Stimulated activated CD8-positive, alpha-beta memory T cell treated with anti-CD3 and anti-CD28 coated beads, Interleukin-7, amount 100 ng/mL, for 4 hours (primary cell): ENCODE measurements at places on chromosomes 4 and X.

DNA sequence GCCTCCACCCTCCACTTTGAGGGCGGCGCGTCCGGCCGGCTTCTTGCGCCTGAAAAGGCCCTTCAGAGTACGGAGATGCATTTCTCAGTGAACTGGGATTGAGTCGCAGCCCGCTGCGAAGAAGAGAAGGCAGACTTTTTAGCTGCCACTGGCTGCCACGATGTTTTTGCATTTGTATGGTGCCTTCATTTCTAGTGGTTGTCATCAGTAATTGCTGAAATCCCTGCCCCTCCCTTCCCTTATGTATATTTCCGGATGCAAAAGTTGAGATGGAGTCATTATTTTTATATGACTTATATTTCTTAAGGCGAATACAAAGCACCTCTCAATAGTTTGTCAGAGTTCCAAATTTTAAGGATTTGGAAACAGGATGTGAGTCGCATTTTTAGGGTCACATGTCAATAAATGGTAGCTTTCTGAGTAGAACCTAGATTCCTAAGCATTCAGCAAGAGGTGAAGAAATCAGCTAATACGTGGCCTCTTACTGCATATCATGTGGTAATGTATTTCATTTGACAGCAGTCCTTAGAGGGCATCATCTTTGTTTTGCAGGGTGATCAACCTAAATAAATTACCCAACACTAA is 658 bp downstream of the ATP6AP2 start:
- no peak for DNase-seq

DNA sequence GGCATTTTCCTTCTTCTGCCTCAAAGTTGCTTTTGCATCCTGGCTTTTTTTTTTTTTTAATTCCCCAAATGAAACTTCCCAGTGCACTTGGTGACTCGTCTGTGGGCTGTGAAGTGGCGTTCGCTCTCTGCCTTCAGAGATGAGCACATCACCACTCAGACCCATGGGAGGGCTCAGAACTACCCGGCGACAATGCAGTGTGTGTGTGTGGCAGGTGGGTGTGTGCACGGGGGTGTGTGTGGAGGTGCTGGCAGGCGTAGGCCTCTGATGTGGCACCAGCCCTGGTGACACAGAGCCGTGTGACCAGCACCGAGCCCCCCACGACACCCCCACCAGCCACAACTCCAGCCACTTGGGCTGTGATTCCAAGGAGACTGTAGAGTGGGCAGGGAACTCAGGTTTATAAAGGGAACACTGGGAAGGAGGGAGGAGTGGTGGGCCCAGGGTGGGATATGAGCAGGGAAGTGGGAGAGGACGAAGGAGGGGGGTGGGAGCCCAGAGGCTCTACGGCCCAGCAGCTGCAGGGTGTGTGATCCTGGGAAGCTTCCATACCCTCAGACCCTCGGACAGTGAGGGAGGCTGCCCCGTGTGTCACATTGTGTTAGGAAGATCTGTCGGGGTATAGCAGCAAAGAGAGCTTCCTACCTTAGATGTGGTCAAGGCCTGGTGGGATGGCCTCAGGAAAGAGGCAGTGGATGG is 6.0 kb upstream of the WFS1 start:
- no peak for DNase-seq

- DNase-seq: no peak
These were observed 56.4 kb upstream of the GPR78 start for GRCh38 chr4:8523766-8524165.

- DNase-seq: no peak
These were observed 449.6 kb downstream of the GLUD2 start for GRCh38 chrX:121496966-121497365.

DNA sequence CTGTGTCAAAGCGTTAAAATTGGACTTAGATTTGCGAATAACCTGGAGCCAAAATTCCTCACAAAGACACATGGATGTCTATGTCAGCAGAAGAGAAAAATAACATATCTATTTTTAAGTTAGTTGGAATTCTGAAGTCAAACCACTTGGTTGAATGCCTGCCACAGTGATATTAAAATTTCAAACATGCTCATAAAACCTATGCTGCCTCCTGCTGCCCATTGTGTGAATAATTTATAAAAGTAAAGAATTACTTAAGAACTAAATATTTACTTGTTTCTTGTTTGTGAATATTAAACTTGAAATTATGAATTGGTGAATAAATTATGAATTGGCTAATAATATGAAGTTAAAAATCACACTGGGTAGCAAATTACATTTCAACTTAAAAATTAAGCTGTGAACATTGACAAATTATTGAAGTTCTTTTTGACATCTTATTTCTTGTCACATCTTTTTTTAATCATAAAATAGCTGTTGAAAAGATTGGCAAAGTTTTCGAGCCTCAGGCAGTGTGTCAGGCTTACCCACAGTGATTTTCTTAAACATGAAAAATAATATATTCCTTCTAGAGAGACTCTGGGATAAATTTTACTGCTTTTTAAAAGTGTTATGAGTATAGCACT is 35.4 kb downstream of the FABP2 start:
- no peak for DNase-seq

- no peak for DNase-seq
These were observed 824 bp downstream of the SASH3 start for GRCh38 chrX:129780441-129781105.

GRCh38 chr4:8334786-8335460 is 65.4 kb downstream of the HTRA3 start:
- no peak for DNase-seq

DNA sequence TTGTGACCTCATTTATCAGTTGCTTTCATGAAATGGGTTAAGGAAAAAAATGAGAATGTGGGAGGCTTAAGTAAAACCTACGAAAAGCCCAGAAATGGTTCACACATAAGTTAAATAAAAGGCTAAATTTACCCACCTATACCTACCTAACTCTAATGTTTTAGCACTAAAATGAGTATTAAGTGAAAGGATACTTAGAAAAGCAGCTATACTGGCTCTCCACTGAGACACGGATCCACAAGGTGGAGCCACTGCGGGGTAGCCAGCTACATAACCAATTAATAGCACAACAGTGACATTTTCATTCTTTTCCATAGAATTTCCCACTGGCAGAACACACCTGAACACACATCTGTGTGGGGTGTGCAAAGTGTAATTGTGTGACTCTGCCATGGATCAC is 101.9 kb downstream of the MAML3 start:
- DNase-seq: peak; percentile 11

DNA sequence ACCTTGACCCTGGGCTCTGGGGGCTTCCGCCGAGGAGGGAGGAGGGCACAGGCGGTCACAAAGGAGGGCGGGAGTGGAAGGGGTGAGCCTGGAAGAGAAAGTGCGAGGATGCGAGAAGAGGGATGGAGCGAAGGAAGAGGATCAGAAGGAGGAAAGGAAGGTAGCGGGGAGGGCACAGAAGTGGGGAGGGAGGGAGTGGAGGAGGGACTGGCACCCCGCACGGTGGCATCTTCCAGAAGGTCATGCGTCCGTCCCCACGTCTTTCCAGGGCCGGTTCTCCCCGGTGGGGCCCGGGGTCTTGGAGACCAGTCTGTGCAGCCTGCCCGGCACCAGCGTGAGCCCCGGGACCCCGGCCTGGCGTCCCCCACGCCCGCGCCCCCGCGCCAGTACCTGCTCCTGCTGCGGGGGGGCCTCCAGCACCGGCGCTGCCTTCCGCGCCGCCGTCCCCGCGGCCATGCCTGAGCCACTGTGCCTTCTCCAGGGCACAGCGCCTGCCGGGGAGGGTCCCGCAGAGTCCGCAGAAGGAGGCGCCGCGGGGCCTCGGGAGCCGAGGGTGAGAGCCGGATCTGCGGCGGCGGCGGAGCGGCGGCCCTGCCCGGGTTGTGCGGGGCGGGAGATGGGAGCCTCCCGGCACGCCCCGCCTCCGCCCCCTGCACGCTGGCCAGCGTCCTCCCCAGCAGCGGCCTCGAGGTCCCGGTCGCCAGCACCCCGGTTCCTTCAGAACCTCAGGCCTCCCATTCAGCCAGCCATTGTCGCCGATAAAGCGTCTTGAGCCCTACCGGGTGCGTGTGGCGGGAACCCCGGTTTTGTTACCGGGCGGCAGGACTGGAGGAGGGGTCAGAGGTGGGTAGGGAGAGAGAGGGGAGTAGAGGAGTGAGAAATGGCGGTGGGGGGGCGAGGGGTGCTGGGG is at the start of gene RNF175:
RNF175 (minus strand) TSS at position 618 of the 910 bp plus-strand sequence; CDS start at position 456, 162 bp downstream.
- DNase-seq: no peak

GRCh38 chrX:15781961-15782699 is 8.2 kb upstream of the ZRSR2 start:
- DNase-seq: no peak
